ENCODE measurements at places on chromosomes 4 and X. TPM values are rescaled to one million over a fixed set of nuclear protein-coding genes. Genes with fewer than 3 reads are reported as not detected.

GRCh38 chrX:135433531-135434257, 11.9 kb downstream of the SMIM10L2A start:
- no peak for DNase-seq

GRCh38 chrX:49812177-49812576, 16.9 kb upstream of the PAGE4 start:
- DNase-seq: peak; percentile 84

- DNase-seq: peak; percentile 90
Observed at GRCh38 chr4:108943976-108944591, 181.2 kb upstream of the ETNPPL start.

DNA sequence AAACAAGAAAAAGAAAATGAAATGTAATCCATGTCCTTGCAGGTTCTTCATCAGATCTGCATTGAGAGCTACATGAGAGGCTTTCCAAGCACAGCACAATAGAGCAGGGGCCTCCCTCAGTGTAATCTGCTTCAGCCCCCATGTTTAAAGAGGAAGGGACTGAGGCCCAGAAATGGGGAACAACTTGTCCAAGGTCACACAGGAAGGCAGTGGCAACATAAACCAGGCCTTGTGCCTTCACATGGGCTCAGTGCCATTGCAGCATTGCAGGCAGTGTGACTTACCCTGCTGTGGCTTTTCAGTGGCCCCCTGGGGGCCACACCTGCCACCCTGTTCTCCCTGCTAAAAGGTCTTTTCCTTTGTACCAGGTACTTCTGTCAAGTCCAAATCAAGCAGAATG, 20.9 kb upstream of the CD99L2 start:
- DNase-seq: no peak

DNA sequence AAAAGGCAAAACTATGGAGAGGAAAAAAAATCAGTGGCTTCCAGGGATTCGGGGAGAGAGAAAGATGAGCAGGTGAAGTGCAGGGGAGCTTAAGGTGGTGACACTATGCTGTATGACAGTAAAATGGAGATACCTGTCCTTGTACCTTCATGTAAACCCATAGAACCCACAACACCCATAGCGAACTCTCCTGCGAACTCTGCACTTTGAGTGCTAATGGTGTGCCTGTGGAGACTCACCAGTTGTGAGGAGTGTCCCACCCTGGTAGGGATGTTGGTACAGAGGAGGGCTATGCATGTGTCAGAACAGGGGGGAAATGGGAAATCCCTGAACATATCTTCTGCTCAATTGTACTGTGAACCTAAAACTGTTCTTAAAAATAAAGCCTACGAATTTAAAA, 42.8 kb downstream of the HMX1 start:
- no peak for DNase-seq

GRCh38 chrX:122094611-122095010, 1047.2 kb downstream of the GLUD2 start:
- DNase-seq: no peak

PNMA6F gene
- not detected for total RNA-seq

CTAG2 gene
- total RNA-seq: not detected

ADAMTS3 gene
- 9.9 TPM for total RNA-seq

KLF3 gene
- 25.0 TPM for total RNA-seq

C1QTNF7 gene
- total RNA-seq: 52.7 TPM

NHSL2 gene
- 25.3 TPM for total RNA-seq

Data from umbilical cord (tissue), 2 donors.